EH (cell line): ENCODE measurements at places on chromosomes 2 and 18.
A peak's percentile ranks its signal among the peaks of the same experiment; 100 is the strongest.

DNA sequence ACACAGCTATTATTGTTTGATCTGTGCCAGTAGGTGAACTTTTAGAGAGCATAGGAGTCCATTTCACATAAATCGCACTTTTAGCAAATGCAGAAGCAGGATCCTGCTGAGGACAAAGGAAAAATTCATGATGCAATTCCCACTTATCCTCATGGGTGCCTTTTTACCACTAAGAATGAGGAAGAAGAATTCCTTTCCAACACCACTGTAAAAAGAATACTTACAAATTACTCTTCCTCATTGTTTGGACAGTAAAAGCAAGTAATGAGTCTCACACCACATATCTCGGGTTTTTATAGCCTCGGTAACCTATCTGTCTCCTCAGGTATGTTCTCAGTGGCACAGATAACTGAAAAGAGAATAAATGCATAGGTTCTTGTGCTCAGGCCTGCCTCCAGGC lies 238.5 kb downstream of the MTX2 start:
- DNase-seq: peak; percentile 34

DNA sequence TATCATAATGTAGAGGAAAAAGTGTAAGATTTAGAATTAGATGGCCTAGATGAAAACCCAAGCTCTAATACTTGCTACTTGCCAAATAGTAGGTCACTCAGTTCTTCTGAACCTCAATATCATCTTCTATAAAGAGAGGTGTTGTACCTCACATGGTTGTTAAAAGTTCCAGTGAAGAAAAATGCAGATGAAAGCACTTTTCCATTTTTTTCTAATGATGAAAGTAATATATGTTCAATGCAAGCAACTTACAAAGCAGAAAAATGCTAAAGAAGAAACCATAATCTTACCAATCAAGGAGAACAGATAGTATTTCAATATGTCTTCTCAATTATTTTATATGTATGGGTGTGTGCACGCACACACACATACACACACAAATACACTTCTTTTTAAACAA lies 52.7 kb upstream of the TMEM17 start:
- no peak for DNase-seq

- peak; percentile 56 for DNase-seq
These were observed 45.4 kb downstream of the LIMS1 start for GRCh38 chr2:108579623-108580022.

GRCh38 chr2:21415234-21415633 lies 291.5 kb downstream of the TDRD15 start:
- DNase-seq: no peak

GRCh38 chr2:120347396-120348060 lies 1.6 kb downstream of the INHBB start:
- DNase-seq: peak; percentile 39

DNA sequence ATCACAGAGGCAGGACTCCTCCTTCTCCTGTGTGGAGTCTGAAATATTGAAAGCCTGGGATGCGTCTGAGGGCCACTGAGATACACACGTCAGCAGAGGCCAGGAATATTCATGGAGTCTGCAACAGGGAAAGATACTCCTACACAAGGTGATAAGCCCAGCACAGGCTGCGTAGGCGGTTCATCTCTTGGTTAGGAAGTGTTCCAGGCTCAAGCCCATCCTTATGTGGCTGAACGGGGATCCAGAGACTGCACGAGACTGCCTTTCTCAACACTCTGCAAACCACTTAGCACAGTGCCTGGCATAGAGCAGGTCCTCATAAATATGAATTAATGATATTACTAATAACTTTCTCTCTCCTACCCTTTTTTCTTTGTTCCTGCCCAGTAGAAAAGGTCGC lies 29.2 kb upstream of the AGPS start:
- no peak for DNase-seq

GRCh38 chr18:4636967-4637366 lies 181.9 kb upstream of the DLGAP1 start:
- no peak for DNase-seq

GRCh38 chr2:190891372-190891771 lies 10.8 kb downstream of the GLS start:
- no peak for DNase-seq

DNA sequence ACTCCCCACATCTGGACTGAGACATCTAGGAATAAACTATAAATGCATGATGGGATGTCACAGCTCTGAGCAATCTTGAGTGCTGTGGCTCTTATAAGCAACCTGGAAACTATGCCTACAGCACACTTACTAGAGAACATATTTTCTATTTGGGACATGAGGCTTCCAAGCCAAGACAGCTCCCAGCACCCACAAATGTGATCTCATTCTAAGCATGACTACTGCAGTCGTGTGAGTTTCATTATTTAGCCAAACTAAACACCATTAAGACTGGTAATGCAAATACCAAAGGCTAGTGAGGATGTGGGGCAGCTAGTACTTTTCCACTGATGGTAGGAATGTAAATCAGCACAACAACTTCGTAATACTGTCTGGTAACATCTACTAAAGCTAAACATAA lies 72.5 kb downstream of the RTTN start:
- peak; percentile 98 for DNase-seq

DNA sequence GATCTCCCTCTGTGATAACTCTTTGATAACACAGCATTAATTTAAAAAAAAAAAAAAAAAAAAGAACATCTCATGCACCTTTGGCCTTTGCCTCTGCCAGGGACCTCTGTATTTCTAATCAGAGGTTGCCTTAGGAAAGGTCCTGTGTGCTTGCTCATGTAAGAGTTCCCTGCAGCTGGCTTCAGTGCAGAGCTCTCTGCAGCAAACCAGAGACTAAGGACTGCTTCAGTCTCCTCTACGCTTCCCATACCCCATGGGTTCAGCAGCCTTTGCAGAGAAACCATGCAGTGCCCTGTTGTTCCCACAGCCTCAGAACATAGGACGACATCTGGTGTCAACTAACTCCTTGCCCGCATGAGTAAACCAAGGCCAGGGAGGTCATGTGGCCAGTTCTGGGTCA lies 236.6 kb upstream of the KLHL29 start:
- DNase-seq: no peak

- peak; percentile 94 for DNase-seq
These were observed 161.6 kb downstream of the NEDD4L start for GRCh38 chr18:58205443-58206160.

DNA sequence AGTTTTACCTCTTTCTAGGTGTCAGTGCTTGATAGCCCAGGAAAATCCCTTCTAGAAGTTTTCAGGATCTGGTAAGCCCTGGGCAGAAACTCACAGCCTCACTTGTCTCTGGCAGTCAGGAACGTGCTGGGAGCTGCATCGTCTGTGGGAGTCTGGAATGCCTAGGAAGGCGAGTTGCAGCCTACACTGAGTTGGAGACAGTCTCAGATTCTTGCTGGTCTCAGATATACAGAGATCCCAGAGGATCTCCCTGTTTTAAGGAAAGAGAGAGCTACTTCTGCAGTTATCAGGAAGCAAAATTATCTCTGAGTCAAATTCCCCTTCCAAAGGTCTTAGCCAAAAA lies 104.4 kb upstream of the CDC42EP3 start:
- DNase-seq: peak; percentile 91
